Suprapubic skin (tissue), 4 donors: ENCODE measurements at places on chromosomes 2 and 18. TPM values are rescaled to one million over a fixed set of nuclear protein-coding genes. Genes with fewer than 3 reads are reported as not detected.

DNA sequence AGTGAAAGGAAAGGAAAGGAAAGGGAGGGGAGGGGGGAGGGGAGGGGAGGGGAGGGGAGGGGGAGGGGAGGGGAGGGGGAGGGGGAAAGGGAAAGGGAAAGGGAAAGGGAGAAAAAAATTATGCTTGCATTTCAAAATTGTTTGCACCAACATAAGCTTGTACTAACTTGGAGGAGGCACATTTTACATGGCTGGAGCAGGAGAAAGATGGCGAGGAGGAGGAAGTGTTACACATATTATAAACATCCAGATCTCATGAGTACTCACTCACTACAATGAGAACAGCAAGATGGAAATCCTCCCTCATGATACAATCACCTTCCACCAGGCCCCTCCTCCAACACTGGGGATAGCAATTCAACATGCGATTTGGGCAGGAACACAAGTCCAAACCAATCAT lies 660.2 kb upstream of the CDH2 start:
- no peaks in the 10 kb centered on the region for H3K36me3 ChIP-seq
- no peaks in the 10 kb centered on the region for H3K4me1 ChIP-seq
- H3K27me3 ChIP-seq: no peaks in the 10 kb centered on the region
- no peak overlapping the region for H3K4me3 ChIP-seq
- no peak for DNase-seq
- H3K27ac ChIP-seq: no peak overlapping the region

DNA sequence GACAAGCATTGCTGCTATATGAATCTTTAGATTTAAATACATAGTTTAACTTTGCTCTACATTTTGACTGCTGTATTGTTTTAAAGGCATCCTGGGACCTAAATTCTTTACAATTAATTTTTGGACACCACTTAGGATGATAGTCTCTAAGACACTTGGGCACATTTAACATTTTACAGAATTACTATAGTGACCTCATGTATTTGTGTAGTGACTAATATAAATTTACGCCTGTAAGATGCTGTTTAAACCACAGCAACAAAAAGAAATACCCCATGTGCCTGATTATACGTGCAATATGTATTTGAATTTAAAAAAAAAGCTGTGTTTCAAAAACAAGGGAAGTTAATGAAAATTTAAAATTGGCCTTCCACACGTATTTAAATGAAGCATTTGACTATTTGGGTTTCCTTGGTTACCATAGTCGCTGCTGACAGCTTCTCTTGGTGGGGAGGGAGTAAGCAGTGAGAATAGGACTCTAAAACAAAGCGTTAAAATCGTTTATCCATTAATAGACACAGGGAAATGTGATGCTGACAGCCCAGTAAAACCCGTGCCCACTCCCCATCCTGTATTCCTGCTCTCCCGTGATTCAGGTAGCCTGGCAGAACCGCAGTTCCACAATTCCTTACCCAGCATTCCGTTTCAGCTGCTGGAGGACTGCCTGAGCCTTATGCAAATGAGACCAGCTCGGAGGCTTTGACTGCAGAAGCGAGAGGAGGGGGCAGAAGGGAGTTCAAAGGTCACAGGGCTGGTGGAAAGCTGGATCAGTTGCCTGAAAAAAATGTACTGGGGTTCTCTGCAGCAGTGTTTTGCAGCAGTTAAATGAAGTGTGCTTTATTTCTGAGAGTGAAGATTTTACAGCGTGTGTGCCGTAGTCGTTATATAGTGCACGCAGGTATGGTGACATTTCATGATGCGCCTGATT lies 104.3 kb downstream of the CSRNP3 start:
- peak overlapping the region; percentile 6 for H3K4me3 ChIP-seq
- no peaks in the 10 kb centered on the region for H3K36me3 ChIP-seq
- H3K27ac ChIP-seq: no peak overlapping the region
- H3K27me3 ChIP-seq: no peaks in the 10 kb centered on the region

DNA sequence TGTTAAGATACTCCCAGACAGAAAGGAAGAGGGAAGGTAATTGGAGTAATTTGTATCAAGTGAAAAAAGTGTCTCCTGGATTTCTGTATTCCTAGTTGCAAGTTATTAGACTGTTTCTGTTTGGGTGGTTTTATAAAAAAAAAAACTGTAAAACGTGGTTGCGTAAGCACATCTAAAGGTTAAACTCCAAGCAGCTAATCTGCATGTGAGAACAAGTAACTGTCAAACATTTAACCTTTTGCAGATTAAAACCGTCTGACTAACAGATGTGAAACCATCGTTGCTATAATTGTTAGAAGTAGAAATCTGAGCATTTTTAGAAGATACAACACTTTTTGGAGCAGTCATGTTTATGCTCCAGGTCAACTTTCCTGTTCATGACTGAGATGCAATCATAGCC lies 72.3 kb downstream of the AFF3 start:
- H3K4me1 ChIP-seq: peaks cover 11% of the 10 kb centered on the region
- no peak overlapping the region for H3K27ac ChIP-seq
- no peak overlapping the region for H3K4me3 ChIP-seq

DNA sequence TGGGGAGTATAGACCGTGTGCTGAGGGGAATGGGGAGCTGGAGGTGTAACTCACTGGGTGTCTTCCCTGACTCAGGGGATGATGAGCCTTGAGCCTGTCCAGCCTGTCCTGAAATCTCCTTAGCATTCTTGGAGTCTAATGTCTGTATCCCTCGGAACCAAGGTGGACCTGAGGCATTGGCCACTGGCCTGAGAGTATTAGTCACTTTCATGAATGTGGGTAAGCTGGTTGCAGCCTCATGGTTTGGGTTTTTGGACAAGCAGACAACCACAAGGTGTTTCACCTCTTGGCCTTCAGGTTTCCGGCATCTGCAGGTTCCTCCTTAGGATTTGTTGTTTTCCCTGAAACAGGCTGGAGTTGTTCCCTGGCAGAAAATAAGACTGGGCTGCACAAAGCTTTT lies 63.2 kb downstream of the PRKCE start:
- H3K36me3 ChIP-seq: no peaks in the 10 kb centered on the region
- no peak overlapping the region for H3K27ac ChIP-seq
- no peak overlapping the region for H3K4me3 ChIP-seq
- DNase-seq: no peak
- peaks cover 15% of the 10 kb centered on the region for H3K4me1 ChIP-seq
- no peaks in the 10 kb centered on the region for H3K27me3 ChIP-seq

DNA sequence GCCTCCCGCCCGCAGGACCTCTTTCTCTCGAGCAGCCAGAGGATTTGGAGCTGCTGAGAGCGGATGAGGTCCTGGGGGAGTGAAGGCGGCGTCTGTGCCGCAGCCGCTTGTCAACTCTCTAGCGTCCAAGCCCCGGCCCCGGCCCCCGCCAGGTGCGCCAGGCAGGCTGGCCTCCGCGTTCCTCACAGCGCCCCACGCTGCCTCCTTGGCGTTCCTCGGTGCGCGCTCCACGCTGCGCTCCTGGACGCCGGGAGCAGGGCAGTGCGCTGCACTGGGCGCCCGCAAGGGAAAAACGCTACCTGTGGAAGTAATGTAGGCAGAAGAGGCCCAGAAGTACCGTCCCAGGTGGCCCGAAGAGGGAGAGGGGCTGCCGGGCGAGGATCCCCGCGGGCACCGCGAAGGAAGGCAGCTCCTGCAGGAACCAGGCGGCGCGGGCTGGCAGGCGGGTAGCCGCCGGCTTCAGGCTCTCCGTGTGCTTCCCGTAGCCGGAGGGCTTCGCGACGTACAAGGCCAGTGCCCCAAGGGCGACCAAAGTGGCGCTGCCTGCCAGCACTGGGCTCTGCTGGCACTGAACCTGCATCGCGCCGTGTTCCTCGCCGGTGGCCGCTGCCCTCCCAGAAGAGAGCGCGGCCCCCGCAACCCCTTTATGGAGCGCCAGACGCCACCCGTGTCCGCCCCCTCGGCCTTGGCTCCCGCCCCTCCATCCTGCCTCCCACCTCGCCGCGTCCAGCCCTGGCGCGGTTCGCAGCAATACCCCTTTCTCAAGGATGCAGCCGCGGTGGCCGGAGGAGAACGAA lies at the start of gene SRD5A2:
Gene SRD5A2, minus strand, starts transcription at position 618 of the 797 bp plus-strand sequence. Its CDS starts 38 bp downstream, at position 580.
- H3K4me3 ChIP-seq: peak within 1 kb of the TSS; percentile 11
- peaks cover 9% of the 10 kb centered on the region for H3K4me1 ChIP-seq
- H3K36me3 ChIP-seq: no peaks in the 10 kb centered on the region
- DNase-seq: no peak

The ADGRF3 gene
- total RNA-seq: not detected

The CCDC68 gene
- 0.19 TPM for total RNA-seq
